ENCODE measurements at places on chromosomes 7 and 10.

DNA sequence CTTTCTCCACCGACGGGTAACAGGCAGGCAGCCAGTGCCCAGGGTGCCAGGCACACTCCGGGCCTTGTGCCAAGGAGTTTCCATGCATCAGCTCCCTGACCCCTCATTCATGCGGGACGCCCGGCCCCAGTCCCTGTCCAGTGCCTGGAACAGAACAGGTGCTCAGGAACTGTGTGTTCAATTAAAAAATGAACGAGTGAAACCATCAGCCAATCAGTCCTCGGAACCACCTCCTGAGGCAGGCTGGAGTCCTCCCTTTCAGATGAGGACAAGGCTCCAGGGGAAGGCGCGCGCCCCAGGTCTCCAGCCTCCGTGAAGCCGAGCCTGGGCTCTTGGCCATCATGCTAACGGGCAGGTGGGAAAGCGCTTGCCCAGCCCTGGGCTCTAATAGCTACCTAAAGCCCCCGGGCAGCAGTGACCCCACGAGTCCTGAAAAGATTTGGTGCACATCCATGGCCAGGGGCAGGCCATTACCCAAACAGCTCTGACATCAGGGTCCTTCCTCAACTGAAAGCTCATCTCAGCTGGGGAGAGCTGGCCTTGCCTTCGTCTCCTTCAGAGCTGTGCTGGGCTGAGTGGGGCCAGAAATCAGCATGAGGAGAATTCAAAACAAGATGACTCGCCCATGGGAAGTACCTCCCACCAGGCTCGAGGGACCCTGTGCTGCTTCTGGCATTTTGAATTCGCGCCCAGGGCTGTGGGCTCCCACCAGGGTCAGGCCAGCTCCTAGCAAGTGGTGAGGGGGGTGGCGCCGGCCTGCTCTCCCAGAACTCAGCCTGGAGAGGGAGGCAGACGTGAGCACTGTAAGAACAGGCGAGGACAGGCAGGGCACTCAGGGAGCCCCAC is 200.5 kb downstream of the MAD1L1 start:
- DNase-seq = no peak

DNA sequence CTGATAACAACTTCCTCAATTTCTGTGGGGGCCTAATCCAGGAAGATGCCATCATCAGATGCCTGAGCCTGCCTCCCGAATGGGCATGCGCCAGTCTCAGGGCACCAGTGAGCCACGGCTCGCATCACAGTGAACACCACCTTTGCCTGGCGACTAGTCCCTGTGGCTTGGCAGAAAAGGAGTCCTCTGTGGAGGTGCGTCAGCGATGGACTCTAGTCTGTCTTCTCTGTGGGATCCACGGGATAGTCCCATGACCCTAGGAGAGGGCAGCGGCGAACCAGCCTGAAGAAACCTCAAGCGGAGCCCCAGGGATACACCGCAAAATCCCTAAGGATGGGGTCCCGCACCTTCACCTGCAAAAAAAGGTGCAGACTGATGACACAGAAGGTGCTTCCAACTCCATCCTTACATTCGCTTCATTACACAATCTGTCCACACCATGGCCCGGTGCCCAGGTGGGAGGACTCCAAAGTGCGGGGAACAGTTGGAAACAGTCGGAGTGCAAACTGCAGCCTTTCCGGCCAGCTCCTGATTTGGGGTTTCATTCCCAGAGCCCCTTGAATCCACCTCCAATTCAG is 35.1 kb upstream of the ZNF273 start:
- DNase-seq = no peak

- no peak for DNase-seq
These were observed 79.4 kb upstream of the FEZF1 start for GRCh38 chr7:122383934-122384333.

DNA sequence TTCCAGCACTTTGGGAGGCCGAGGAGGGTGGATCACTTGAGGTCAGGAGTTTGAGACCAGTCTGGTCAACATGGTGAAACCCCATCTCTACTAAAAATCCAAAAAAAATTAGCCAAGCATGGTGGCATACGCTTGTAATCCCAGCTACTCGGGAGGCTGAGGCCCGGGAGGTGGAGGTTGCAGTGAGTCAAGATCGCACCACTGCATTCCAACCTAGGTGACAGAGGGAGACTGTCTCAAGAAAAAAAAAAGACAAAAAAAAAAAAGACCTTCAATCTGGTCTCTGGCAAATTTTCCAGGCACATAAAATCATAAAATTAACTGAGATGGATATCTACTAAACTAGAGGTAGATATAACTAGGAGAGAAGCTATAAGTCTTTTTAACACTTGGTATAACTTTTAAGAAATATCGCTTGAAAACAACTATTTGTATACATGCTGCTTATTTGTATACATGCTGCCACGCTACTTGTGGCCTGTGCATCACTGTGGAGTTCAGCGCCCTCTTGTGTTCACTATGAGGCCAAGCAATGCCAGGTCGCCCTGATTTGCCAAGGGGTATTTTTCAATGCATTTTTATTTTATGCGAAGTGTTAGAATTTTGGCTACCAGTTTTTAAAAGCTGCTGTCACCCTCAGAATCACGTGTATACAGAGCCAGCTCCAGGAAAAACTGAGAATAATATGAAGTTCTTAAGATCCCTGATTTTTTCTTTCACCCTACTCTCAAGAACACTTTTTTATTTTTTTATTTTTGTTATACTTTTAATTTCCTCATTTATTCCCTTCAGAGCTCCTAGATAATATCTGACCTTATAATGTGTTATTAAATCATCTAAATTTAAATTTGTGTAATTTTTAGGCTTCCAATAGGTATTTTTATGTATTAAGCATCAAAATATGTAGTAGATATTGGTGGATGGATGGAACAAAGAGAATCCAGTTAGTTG is 26.7 kb downstream of the CYCS start:
- DNase-seq = no peak

DNA sequence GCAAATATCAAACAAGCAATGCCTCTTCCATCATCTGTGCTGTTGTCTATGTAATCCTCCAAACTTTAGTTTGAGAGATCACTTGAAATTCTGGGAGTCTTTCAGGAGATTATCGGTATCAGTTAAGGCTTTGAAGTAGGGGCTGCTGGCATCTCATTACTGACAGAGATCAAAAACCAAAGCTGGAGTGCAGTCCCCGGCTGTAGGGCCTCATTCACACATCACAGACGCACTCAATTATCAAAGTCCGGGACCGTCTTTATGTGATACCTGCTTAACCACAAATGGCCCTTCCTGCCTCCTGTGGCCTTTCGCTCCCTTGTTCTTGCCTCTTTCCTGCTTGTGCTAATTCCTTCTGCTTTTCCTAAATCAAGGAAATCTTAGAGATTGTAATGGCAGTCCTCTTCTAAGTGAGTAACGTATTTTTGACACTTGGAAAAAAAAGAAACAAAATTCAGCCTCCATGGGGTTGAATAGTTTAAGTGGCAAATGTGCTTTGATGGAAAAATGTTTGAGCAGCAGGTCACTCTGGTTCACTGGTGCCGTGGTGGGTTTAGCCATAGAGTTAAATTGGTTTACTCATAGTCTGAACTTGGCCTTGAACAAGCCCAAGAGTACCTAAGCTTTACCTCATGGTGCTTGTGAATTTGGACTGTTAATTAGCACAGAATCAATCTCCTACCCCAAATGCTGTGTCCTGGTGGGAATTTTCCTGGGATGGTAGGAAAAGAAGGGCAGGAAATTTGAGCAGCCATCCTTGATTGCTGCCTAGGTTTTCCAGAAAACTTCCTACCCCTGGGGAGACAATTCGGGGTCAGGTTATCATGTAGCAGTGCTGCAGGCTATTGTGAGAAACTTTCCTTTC is 178.9 kb upstream of the LYZL1 start:
- DNase-seq = no peak

DNA sequence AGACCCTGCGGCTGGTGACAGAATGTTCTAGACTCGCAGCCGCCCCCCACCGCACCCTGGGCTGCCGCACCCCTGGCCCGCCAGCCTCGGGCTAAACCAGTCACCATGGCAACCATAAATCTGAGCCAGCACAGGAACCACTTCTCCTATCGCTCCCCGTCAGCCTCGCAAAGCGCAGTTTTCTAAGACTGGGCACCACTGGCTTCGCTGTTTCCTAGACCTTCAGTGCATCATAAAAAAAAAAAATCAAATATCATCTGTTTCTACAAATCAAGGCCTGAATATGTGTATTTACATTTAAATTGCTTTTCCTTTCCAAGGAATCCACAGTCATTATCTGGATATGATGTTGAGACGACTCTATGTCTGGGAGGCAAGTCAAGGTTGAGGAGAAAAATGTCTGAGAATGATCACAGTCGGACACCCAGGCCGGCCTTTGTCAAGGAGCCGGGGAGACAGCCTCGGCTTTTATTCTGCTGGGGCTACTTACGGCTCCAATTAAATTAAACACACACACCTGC is 99.9 kb downstream of the PTPRN2 start:
- no peak for DNase-seq

- DNase-seq = no peak
These were observed 246.0 kb upstream of the KMT2E start for GRCh38 chr7:104767826-104768536.

DNA sequence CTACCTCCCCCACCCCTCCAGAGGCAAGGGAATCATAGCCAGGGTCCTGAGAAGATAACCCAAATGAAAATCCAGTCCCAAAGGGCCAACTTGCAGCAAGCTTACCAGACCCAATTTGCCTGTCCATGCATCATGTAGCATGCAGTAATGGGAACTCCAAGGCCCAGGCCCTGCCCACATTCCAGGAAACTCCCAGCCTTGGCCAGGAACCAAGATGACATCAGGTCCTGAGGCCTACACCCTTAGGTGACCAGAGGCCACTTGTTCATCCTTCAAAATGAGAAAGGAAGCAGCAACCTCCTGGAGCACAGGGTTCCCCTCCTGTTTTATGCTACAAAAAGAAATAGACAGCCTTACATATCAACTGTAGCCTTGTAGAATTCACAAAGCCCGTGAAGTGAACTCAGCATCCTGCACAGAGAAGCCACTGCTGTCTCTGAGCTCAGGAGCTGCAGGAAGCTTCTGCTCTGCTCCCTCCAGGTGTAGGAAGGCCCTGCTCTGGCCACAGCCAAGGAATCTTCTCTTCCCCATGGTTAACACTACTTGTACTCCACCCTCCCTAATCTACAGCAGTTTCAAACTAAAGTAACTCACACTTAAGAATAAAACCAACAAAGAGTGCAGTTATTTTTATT is 30.3 kb upstream of the GRB10 start:
- DNase-seq = no peak

GRCh38 chr10:6347391-6347951 is 144.7 kb downstream of the PFKFB3 start:
- no peak for DNase-seq

- DNase-seq = no peak
These were observed 19.1 kb downstream of the ATOH7 start for GRCh38 chr10:68212721-68213352.

DNA sequence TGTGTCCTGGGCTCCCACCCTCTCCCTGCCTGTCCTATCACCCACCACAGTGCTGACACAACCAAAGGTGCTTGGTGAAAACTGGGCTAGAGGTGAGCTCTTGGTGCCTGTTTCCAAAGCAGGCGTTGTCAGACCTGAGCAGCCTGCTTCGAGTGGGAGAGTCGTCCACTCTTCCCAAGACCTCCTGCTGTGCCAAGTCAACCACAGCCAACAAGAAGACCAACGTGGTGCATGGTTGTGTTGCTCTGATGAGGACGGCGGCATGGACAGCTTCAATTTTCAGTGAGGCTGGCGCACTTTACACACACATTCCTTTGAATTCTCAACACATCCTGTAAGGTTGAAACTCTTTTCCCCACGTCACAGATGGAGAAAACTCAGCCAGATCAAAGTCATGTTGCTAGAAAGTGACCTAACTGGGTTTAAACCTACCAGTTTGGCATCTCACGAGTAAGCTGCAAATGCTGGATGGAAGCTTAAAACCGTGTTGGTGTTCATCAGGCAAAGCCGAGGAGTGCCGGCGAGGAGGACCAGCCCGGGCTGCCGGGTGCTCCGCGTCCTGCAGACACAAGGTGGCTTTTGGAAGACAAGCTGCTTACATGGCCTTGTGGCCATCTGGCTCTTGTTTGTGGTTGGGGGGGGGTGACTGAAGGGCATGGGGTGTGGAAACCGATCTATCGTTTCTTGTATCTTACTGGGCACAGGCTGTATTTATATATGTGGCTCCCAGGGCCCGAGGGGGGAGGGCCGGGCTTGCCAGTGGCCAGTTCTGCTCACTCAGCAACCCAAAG is 39.3 kb downstream of the INSIG1 start:
- DNase-seq = no peak

GRCh38 chr7:41113719-41114118 is 589.2 kb downstream of the INHBA start:
- DNase-seq = no peak

DNA sequence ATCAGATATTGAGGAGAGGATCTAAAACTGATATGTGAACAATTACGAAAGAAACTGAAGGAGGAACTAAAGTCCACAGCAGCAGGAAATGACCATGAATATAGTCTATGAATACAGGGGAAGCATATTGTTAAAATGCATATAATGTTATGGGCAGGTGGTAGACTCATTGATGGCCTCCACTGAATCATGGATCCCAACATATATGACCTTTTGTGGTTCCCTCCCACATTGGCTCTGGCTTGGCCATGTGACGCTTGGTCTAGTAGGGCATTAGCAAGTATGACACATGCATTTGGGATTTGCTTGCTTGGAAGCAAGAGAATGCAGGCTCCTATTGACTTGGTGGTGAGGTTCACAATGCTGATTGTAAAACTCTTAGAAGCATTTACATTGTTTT is 55.2 kb upstream of the RAB18 start:
- DNase-seq = no peak

GRCh38 chr10:114605155-114605797 is 52.8 kb downstream of the ABLIM1 start:
- DNase-seq = no peak

- DNase-seq = no peak
These were observed 23.9 kb downstream of the NUDCD3 start for GRCh38 chr7:44466300-44467216.

- no peak for DNase-seq
These were observed 31.7 kb downstream of the AP5Z1 start for GRCh38 chr7:4806983-4807597.

DNA sequence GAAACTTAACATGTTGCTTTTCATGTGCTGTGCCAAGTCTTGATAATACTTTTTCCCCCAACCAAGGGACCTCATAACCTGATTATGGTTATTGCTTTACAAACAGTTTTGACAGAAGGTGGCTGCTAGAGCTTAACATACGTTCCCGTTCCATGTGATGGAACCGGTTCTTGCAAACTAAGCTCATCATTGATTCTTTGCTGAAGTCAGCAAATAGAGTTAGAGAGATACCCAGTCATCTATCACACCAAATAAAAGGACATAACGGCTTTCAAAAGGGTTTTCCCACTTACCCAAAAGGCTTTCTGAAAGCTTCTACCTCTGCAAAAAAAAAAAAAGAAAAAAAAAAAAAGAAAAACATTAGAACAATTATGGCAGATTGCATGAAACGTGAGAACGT is 230.3 kb upstream of the MDFIC start:
- no peak for DNase-seq

All from esophagus squamous epithelium (tissue), 5 donors.